ENCODE measurements at places on chromosomes 4 and X.

GRCh38 chrX:90040807-90041206, 119.1 kb downstream of the TGIF2LX start:
- DNase-seq, result no peak

GRCh38 chr4:11286533-11286932, 142.2 kb downstream of the HS3ST1 start:
- DNase-seq, result no peak

DNA sequence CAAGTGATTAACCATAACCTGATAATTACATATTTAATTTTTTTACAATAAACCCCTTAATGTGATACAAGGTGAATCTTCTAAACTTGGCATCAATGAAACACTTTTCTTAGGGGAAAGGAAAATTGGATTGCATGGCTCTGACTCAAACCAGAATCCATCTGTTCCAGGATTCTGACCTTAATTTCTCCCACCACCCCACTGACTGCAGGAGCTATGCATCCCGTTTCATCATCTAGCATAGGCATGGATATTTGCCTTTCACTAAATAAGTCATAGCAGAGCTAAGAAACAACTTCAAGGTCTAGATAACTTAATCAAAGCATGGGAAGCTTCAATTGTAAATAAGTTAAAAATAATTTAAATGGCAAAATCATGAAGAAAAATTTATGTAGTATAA, 156.3 kb downstream of the BTC start:
- DNase-seq, result no peak

GRCh38 chr4:151934766-151935165, 174.0 kb upstream of the GATB start:
- no peak for DNase-seq

GRCh38 chr4:16067515-16067914, 16.3 kb downstream of the PROM1 start:
- no peak for DNase-seq

- DNase-seq, result no peak
These were observed 1.3 kb upstream of the FHIP1A start for GRCh38 chr4:151407466-151408379.

DNA sequence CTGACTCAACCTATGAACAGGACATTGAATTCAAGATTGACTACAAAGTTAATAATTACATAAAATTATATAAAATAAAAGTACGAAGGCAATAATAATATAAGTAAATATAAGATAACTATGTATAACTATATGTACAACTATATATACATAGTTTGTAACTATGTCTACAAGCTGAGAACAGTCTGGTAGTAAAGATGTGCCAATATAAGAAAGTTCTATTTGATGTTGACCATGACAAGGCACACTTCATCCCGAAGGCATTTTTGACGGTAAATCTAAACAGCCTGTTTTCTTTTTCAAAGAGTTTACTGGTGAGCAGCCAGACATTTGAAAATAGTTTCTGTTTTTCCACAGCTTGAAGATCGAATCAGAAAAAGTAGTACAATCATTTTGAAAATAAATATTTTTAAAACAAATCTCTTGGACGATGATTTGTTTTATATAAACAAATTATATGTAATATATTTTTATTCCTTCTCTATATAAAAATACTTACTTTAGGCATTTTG, 112.9 kb downstream of the CEP44 start:
- DNase-seq, result no peak

GRCh38 chr4:73947239-73947985, 34.4 kb downstream of the PF4 start:
- no peak for DNase-seq

DNA sequence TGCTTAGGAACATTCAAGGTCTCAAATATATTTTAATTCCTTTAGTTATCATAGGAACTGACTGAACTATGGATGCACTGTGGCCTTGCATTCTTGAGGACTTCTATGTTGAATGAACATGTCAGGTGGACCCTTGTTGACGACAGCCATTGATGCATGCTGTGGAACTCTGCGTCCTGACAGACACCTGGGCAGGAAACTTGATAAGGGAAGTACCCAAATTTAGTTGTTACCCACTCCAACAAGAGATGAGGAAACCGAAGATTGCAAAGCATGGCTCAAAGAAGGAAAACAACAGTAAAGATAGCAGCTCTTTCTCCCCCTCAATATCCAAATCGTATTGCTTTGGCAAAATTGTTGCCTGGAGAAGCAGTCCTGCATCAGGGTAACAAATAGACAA, 540.0 kb upstream of the NR3C2 start:
- no peak for DNase-seq

- DNase-seq, result no peak
These were observed at the start of gene PLAC1 for GRCh38 chrX:134658002-134658759. Gene PLAC1 (minus strand): TSS chrX:134658471. CDS start chrX:134566682, 91,789 bp downstream.

DNA sequence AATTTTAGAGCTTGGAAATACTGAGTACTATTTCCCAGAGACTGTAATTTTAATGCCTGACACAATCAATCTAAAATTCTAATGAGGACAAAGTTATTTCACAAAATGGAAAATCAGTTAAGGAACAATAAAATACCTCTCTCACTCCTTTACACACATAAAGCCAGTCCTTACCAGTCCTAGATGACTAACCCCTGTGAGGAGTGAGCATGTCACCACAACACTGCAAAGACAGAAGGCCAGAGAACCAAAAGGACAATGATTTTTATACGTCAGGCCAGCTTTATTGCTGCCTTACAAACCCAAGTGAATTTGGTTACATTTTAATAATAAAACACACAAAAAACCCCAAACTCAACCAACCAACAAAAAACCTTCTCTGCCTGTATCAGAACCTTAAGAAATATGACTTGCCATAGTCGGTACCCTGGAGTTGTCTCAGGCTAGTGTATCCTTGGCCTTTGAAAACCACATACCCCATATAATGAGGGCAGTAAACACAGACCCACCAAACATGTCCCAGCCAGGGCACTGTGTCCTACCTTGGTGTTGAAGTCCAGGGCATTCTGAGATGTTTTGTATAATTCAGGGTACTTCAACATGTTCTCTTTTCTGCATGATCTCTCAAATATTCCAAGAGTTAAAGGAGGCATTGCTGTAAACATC, 57.6 kb downstream of the SHISA3 start:
- no peak for DNase-seq

GRCh38 chr4:64200001-64200555, 209.2 kb downstream of the TECRL start:
- no peak for DNase-seq

DNA sequence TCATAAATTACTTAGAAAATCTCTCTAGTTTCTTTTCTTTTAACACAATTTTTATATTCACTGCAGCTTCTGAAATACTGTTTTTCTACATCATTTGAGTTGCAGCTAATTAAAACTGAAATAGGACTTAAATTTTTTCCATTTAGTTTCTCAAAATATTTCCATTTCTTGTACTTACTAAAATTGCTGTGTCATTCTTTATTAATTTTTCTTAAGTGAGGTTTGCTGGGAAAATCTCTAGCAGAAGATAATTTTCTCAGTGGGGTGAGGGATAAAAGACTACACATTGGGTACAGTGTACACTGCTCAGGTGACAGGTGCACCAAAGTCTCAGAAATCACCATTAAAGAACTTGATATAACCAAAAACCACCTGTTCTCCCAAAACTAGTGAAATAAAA, 57.7 kb downstream of the RNF150 start:
- DNase-seq, result no peak

DNA sequence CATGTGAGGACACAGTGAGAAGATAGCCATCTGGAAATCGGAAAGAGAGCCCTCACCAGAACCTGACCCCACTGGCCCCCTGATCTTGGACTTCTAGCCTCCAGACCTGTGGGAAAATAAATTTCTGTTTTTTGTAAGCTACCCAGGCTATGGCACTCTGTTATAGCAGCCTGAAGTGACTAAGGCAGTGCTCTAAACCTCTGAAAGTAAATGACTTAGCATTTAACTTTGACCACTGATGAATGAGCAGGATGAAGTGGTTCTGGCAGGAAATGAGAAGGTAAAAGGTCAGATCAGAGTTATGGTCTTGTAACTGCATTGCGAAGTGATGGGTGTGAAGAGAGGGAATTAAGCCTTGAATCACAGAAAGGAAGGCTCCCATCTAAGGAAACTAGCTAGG, 17.0 kb downstream of the GPAT3 start:
- DNase-seq, result no peak

- no peak for DNase-seq
These were observed 1.9 kb downstream of the RAB9A start for GRCh38 chrX:13690836-13691235.

GRCh38 chr4:77538144-77538543, 67.5 kb upstream of the CXCL13 start:
- no peak for DNase-seq

DNA sequence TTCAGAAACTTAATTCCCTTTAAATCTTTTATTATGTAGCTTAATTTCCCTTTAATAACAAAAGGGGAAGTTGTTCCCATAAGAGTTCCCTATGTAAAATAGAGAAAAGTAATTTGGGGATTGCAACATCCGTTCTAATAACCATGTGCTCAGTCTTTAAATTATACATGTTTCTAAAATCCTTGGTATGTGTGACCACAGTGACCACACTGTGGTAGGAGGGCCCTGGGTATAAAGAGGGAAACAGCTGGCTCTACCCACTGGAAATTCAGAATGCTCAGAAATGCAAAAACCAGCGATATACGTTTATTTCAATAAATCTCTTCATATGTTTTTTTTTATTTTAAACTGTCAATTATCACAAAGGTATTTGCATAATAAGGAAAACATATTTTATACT, 219.1 kb downstream of the FGF13 start:
- DNase-seq, result no peak

DNA sequence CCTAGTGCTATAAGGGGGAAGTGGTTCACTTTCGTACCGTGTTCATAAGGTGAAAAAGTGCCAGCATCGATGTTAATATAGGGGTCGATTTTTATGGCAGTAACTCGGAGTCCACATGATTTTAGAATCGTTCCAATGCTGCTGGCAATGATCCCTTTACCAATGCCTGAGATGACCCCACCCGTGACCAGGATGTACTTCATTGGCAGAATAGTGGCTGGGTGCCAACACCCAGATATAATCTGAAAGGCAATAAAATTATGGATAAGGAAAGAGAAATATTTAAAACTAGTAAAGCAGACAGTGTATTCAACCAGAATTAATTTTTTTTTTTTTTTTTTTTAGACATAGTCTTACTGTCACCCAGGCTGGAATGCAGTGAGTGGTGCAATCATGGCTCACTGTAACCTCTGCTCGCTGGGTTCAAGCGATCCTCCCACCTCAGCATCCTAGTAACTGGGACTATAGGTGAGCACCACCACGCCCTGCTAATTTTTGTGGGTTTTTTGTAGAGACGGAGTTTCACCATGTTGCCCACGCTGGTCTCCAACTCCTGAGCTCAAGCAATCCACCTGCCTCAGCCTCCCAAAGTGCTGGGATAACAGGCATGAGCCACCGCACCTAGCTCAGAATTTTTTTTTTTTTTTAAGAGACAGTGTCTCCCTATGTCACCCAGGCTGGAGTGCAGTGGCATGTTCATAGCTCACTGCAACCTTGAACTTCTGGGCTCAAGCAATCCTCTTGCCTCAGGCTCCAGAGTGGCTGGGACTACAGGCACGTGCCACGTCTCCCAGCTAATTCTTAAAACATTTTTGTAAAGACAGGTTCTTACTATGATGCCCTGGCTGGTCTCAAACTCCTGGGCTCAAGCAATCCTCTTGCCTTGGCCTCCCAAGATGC, 9.5 kb downstream of the CTPS2 start:
- DNase-seq, result no peak

- no peak for DNase-seq
These were observed 146.0 kb downstream of the PJA1 start for GRCh38 chrX:69019073-69019890.

- no peak for DNase-seq
These were observed 128.0 kb downstream of the CPE start for GRCh38 chr4:165506849-165507248.

DNA sequence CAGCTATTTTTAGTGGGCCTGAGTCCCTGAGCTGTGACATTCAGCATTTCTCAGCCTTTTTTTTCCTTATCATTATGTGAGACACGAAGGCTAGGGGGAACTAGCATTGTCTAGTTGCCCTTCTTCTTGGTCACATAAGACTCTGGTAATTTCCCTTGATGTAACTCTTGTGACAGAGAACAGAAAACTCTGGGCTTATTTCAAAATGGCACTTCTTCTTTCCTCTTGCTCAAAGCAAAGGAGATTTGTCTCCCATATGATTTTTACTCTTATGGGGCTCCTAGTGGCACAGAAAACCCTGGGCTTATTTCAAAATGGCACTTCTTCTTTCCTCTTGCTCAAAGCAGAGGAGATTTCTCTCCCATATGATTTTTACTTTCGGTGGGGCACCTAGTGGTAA, 14.7 kb downstream of the ATXN3L start:
- DNase-seq, result no peak

GRCh38 chr4:148059617-148060180, 327.8 kb downstream of the ARHGAP10 start:
- DNase-seq, result no peak

DNA sequence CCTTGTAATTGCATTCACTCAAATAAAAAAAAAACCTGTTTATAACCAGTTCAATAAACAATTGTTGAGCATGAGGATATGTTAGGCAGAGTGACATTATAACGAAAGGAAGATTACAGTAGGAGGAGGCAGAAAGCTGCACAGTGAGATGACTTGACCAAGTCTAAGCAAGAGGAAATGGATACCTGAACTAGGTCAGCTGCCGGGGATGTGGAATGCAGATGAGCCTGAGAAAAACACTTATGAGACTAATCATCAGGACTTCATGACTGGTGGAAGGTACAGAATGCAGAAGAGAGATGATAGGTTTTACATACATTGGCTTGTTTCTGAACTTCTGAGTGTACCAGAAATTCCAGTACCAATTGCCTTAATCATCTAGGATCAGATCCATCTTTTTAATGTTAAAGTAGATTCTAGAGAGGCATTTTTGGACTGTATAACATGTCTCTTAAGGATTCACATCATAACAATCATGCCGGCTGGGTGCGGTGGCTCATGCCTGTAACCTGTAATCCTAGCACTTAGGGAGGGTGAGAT, 208.1 kb upstream of the PPP3CA start:
- DNase-seq, result no peak

DNA sequence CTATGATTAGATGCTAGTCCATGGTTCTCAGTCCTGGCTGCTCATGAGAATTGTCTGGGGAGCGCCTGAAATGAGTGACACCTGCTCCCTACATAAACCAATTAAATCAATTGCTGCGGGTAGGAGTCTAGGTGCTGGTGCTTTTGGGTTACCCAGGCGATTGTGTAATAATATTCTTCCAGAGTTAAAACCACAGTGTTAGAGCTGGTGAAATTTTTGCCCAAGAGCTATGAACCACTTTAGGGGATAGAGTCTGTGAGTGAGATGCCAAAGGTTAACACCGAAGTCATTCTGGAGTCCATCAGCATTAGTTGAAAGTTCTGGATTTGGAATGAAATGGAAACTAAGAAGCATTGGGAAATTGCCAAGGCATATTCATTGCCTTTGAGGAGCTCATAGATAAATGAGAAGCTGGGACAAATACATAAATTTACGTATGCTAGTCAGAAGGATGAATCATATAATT, 15.3 kb downstream of the PDK3 start:
- DNase-seq, result no peak

- no peak for DNase-seq
These were observed 12.8 kb upstream of the SAP30 start for GRCh38 chr4:173357939-173358338.

All from activated T-cell treated with anti-CD3 and anti-CD28 coated beads for 24 hours (primary cell).